ENCODE measurements at places on chromosomes 5 and 9.

GRCh38 chr5:87195616-87196015 is 72.1 kb upstream of the RASA1 start:
- H3K36me3 ChIP-seq: no peaks in the 10 kb centered on the region
- H3K27me3 ChIP-seq: no peaks in the 10 kb centered on the region
- no peak overlapping the region for H3K4me3 ChIP-seq

DNA sequence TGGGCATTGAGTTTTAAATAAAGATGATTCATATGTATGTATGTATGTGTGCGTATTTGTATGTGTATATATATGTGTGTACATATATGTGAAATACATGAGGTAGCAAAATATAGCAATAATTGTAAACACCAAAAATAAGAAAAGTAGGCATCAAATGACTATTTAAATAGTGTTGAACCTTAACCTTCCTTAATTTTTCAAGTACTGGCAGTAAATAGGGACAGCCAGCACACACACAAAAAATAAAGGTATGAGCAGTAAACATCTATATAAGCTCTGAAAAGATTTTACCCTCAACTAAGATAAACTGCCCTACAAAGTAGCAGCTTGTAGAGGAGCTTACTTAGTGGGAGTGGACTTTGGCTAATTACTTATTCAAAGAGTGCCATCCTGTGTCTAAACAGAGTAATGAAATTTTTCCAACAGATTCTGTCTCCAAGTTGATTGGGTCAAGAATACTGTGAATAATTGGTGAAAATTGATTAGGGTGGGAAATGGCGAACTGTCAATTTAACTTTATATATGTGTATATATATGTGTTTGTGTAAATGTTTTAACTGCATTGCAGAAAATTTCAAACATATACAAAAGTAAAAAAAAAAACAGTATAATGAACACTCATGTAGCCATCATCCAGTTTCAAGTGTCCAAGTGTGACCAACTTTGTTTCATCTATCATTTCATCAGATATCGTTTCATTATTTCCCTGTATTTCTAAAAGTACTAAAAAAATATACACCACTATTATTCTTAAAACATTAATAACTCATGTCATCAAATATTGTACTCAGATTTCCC is 2.0 kb upstream of the ADAMTS6 start:
- no peak overlapping the region for H3K27ac ChIP-seq
- peak overlapping the region; percentile 66 for H3K4me3 ChIP-seq
- peaks cover 28% of the 10 kb centered on the region for H3K4me1 ChIP-seq
- H3K36me3 ChIP-seq: no peaks in the 10 kb centered on the region
- peak; percentile 82 for DNase-seq

- no peaks in the 10 kb centered on the region for H3K27me3 ChIP-seq
- no peaks in the 10 kb centered on the region for H3K4me1 ChIP-seq
- no peaks in the 10 kb centered on the region for H3K36me3 ChIP-seq
- DNase-seq: no peak
- no peak overlapping the region for H3K4me3 ChIP-seq
Measured at GRCh38 chr5:157109744-157110143, 900 bp upstream of the HAVCR2 start.

- no peak for DNase-seq
- peaks cover under 1% of the 10 kb centered on the region for H3K4me1 ChIP-seq
- H3K27me3 ChIP-seq: no peaks in the 10 kb centered on the region
- H3K27ac ChIP-seq: no peak overlapping the region
- H3K4me3 ChIP-seq: no peak overlapping the region
Measured at GRCh38 chr9:13614060-13614459, 334.6 kb upstream of the MPDZ start.

DNA sequence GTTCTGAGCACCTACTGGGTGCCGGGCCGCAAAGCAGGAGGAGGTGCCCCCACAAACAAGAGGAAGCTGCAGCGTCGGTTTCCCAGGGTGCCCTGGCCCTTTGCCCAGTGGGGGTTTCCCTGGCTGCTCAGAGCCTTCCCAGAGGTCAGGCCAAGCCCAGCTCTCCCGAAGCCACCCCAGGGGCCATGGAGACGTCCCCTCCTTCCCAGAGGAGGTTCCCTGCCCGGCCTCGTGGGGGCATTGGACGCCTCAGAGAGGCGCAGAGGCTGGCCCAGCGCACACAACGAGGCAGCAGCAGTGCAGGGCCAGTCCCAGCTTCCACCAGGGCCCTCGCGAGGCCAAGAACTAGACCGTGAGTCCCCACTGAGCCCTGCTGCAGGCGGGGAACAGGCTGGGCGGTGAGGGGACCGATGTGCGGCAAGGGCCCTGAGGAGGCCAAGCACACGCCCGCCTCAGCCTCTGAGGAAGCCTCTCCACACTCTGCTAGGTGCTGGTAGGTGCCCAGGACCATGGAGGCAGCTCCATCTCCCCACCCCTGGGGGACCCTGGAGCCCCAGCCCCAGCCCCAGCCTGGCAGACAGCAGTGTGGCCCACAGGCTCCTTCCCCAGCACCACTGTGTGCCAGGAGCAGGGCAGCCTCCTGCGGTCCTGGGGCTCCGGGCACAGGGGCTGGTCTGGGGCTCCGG is 7.0 kb downstream of the DIPK1B start:
- H3K27ac ChIP-seq: no peak overlapping the region
- no peaks in the 10 kb centered on the region for H3K4me1 ChIP-seq
- no peaks in the 10 kb centered on the region for H3K27me3 ChIP-seq
- H3K36me3 ChIP-seq: peaks cover 3% of the 10 kb centered on the region
- DNase-seq: no peak
- no peak overlapping the region for H3K4me3 ChIP-seq

All from GM23338 (cell line).